ENCODE measurements at places on chromosomes 1 and 21.
A peak's percentile ranks its signal among the peaks of the same experiment; 100 is the strongest.

DNA sequence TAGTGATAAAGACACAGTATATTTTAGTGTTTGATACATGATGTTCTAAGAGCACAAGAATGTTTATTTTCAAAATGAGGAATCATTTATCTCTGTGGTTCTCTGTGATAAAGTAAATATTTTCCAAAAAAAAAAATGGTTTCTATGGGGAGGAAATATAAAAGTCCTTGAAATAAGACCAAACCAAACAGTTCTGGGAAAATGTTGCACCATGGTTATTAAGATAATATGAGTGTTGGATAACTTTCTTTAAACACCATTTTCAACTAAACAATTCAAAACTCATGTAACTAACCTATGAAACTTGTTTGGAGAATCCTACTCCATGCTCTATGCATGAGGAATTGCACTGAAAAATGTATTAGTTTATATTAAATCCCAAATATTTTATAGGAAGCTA, 184.6 kb downstream of the KCNT2 start:
- DNase-seq: no peak

DNA sequence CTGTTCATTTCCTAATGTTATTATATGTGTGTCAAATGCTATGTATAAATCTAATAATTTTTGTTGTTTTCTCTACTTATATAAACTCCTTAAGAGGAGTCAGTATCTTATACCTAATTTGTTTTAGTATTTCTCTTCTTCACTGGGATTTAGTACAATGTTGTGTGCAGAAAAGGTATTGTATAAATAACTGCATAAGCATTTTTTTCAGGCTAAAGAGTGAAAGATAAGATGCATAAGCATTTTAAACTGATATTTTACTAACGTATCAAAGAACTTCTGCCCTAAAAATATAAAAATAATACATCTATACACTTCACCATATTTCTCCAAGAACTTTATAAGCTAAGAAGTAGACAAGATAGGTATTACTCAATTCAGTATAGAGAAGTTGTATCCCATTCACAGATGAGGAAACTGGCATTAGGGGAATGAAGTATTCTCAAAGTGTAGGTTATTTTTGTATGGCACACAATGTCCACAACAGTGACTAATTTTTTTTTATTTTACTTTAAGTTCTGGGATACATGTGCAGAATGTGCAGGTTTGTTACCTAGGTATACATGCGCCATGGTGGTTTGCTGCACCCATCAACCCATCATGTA, 59.3 kb downstream of the NUP210L start:
- no peak for DNase-seq

DNA sequence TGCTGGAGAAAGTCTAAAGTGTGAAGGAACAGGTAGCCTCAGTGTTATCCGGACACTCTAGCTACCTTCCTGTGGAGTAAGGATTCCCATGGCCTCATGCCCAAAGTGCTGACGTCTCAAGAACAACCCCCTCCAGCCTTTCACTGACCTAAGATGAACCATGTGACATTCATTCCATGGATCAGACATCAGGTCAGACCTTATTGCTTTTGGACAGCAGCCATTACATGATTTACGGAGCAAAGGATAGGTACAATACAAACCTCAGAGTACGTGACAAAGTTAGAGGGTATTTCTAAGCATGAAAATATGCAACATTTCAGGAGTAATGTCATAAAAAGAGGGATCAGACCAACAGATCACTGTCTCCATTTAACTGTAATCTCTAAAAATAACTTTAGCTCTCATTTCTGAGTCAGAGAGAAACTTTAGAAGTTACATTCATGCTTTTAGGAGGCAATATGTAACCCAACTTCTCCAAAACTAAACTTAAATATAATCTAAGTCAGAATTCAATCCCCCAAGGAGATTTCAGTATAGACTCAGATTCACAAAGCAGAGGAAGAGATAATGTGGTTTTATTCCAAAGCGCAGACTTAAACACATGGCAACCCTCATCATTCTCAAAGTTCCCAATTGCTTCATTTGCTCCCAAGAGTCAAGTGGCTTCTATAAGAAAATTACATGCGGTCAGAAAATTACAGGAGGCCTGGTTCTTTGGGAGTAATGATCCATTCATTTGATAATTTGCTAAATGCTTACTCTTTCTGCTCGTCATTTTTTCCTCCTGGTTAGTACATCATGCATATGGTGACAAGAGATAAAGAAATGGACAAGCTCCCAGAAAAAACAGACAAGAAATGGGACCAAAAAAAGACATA, 280.4 kb downstream of the SETD4 start:
- peak; percentile 79 for DNase-seq

DNA sequence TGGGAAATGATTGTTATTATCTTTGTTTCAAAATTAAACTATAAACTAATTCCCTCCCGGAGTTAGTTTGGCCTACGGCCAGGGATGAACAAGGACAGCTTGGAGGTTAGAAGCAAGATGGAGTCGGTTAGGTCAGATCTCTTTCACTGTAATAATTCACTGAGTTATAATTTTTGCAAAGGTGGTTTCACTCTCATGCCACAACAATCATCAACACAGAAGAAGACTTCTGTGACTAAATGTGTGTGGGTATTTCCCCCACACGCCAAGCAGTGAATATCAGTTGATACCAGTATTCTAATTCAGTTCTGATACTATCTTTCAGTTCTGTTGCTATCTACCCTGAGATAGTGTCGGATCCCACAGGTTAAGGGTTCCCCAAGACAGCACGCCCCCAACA, 215.1 kb downstream of the S1PR1 start:
- no peak for DNase-seq

- DNase-seq: no peak
Observed at GRCh38 chr1:170959385-170959784, 24.1 kb downstream of the MROH9 start.

- no peak for DNase-seq
Observed at GRCh38 chr1:231808990-231809389, 182.4 kb downstream of the DISC1 start.

- no peak for DNase-seq
Observed at GRCh38 chr21:22352088-22352487, 1353.9 kb downstream of the NCAM2 start.

- DNase-seq: no peak
Observed at GRCh38 chr1:84385347-84385746, 12.9 kb upstream of the DNASE2B start.

GRCh38 chr21:45572783-45573451, 30.7 kb upstream of the SLC19A1 start:
- DNase-seq: no peak

DNA sequence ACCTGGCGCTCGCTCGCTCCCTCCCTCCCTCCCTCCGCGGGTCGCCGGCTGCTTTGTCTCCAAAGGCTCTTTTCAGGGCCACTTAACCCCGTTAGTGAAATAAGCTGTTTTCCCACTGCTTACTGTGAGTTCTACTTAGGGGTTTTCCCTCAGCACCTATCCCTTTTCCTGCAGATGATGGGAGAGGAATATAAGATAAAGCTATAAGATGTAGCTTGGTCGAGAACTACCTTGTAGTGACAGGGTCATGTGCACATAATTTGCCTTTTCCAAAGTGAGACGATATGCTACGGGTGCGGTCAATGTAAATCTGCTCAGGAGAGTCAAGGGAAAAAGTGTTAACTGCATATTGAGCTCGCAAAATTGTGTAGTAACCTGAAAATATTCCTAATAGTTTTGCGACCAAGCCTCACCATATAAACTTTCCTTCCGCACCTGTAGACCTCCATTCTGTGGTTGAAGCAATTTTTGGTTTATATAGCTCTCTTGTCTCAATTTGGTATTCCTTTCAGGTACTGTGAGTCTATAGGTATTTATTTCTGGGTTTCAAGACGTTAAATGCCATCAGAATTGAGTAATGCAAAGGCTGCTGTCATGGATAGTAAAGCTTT, 55.8 kb upstream of the BOLA1 start:
- no peak for DNase-seq

DNA sequence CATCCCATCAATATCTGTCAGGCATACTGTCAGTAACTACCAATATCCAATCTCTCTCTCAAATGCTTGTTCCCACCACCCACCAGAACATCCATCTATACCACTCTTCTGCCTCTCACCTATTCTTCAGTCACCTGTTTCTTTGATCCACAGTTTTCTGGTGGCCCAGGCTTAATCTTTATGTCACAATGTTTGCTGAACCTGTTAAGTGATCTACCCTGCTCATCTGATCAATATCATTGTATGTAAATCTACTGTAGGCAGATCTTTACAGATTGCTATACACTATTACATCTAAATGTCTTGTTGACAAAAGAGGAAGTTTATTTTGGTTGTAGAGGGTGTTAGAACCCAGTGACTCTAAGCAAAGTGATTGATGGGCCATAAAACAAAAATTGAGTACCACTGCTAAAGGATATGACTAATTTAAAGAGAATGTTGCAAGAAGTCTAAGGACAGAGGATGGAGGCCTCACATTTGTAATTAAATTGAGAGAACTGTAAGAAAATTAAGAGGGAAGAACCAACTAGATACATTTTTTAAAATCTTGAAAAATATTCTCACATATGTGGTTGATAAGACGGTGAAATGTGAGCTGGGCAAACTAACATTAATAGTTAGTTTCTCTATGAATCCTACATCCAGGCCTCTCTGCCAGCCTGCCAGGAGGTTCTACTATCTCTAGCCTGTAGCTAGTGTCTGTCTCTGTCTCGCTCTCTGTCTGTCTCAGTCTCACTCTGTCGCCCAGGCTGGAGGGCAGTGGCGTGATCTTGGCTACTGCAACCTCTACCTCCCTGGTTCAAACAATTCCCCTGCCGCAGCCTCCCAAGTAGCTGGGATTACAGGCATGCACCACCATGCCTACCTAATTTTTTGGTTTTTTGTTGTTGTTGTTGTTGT, 34.1 kb downstream of the EGLN1 start:
- no peak for DNase-seq

DNA sequence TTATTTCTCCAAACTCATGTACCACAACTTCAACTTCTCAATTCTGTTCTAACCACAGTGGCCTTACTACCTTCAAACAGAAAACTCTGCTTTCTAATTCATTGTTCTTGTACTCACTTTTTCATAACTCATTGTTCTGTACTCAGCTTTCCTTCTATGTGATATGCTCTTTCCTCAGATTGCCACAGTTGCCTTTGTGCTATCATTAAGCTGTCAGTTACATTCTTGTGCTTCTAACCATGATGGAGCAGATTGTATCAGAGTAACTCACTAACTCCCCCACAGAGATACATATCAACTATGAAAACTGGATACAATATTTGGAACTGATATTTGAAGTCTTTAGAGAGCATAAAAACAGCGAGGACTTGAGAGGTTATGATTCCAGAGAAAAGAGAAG, 1213.7 kb downstream of the KCNT2 start:
- DNase-seq: no peak

DNA sequence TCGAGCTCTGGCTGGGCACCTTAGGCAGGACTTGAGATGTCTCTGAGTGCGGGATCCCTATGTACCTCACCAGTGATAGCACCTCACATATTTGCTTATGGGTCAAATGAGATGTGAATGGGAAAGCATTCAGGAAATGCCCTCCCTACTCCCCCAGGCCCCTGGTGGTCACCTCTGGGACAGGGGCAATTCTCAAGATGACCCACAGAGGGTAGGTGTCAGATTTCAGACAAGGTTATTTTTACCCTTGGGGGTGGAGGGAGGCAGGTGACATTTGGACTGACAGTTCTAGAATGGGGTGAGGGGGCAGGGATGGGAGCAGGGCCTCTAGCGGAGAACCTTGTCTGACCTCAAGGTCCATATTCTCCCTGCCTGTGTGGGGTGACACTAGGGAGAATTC, 27.1 kb downstream of the ACOT11 start:
- DNase-seq: no peak

- no peak for DNase-seq
Observed at GRCh38 chr1:234168061-234168724, 205.1 kb upstream of the COA6 start.

DNA sequence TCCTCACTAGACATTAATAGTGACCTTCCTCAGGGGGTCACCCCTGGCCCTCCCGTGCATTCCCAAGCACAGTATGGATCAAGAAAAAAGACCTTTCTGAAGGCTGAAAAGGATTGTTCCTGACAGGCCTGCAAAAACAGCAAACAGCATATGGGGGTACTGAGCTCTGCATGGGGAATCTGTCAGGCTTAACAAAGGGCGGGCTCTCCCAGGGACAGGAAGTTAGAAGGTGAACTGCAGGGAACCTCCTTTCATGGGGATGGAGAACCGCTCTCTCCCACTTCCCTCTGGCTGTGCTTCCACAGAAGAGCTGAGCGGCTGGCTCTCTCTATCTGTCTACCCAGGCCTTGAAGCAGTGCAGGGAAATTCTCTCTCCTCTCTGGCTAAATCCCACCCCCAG, 91.7 kb downstream of the DTL start:
- no peak for DNase-seq

DNA sequence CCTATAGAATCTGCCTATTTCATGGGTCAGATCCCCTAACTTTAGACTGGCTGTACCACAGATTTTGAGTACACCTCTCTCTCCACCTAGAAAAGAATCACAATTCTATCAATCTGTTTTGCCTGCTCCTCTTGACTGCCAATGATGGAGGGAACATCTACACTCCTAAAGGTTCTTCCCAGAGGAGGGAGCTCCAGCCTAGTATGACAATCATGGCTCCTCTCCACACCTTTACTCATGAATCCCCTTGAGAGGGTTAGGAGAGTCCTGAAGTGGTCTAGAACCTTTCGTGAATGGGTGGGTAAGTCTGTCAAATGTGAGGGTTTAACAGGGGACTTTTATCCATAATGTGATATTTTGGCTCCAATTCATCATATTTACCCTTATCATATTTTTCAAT, 48.0 kb downstream of the DNAI4 start:
- no peak for DNase-seq

Data from RWPE2 (cell line).